ENCODE measurements at places on chromosomes 5 and 9.

DNA sequence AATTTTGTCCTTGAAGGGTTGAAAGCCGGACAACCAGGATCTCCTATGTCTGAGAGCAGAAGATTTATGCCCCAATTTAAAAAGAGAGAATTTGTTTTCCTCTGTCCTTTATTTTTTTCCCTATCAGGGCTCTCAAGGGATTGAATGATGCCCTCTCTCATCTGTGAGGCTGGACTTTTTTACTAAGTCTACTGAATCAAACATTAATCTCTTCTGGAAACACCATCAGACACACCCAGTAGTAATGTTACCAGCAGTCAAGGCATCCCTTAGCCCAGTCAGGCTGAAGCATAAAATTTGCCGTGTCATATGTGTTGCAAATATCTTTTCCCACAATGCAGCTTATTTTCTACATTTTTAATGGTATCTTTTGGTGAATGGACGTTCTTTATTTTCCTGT lies 1497.9 kb downstream of the MAT2B start:
- no peak for DNase-seq

GRCh38 chr9:136112541-136112940 lies 6.1 kb downstream of the TMEM250 start:
- DNase-seq = no peak

- DNase-seq = no peak
These were observed 937 bp downstream of the SVEP1 start for GRCh38 chr9:110578575-110579033.

DNA sequence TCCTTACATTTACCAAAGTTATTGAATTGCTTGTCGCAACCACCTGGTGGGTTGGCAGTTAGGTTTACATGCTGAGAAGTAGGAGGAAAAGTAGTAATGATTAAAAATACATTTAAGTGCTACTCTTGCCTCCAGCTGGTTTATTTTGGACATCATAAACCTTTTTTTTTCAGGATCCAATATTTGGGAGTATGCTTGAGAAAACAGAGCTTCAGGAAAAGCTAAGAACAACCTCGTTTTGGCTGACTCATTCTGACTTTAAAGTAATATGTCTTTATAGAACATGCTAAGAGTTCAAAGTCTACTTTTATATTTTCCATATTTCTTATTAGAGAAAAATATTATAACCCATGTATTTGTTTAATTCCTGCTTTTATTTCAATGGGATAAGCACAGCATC lies 41.7 kb upstream of the BNC2 start:
- DNase-seq = no peak

GRCh38 chr5:54601411-54602230 lies 84.1 kb downstream of the SNX18 start:
- DNase-seq = no peak

GRCh38 chr9:36138496-36138895 lies 2.0 kb downstream of the GLIPR2 start:
- no peak for DNase-seq

DNA sequence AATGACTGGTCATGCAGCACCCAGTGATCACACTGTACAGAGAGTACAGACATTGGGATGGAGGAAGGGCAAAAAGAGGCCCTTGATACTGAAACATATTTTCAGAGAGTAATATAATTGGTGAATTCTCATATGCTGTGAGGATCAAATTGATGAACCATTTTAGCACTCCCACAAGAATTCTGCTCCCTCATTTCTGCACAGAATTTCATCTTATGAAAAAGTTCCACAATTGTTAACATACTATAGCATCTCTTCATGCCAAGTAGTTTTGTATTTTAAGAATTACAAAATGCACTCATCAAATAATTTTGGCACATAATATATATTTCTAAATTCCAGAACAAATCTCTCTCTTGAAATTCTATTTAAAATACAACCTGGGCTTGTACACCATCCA lies 351.2 kb downstream of the PDE4D start:
- DNase-seq = no peak

DNA sequence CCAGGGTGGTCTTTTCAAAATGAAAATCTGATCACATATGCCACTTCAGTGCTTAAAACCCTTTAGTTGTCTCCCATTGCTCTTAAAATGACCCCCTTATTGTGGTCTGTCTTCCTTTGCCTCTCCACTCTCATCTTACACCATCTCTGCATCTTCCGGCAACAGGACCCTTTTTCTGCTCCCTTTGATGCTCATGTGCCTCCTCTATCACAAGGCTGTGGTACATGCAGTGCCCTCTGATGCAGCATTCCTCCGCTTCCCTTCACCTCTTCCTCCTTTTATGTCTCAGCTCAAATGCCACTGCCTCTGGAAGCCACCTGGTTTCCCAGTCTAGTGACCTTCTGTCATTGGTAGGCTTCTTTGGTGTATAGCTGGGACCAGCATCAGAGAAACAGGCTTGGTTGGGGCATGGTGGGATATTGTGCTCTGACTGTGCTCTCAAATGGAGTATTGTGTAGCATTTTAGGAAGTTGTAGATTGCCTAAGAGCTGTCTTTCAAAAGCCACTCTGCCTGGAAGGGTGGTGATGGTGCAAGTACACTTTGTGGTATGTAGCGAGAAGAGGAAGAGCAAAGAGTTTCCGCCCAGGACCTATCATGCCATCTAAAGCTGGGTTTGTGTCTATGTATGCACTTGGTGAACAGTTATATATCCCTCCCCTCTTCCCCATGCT lies 28.1 kb downstream of the ARHGAP26 start:
- no peak for DNase-seq

DNA sequence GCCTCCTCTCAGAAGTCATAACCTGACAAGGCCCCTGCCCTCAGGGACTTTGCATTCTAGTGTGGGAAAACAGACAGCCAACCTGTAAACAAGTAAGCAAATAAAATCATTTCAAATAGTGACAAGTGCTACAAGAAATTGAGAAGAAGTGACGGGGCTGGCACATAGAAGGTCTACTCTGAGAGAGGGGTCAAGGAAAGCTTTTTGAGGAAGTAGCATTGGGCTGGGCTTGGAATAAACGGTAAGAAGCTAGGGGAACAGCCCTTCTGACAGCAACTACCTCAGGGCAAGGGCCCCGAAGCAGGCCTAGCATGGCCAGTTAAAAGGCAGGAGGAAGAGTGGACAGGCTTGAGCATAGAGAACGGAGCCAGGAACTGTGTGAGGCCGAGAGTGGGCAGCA lies 4.8 kb upstream of the SLC2A8 start:
- DNase-seq = no peak

DNA sequence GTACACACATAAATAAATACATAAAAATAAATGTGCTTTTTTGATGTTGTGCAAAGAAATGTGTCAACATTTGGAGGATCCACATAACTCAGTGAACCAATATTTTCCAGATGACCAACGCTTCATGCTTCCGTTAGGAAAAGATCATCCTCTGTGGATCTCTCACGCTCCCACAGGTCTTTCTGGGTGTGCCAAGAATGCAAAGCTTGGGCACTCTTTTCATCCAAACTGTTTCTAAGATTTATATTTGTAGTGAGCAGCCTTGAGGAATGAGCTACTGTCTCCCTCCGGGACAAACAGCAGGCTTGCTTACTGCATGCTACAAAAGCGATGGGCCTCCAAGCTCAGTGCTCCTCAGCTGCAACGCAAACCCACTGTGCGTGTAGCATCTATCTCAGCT lies 46.2 kb upstream of the RUFY1 start:
- DNase-seq = no peak

- DNase-seq = no peak
These were observed 111.1 kb downstream of the WNK2 start for GRCh38 chr9:93295031-93295430.

DNA sequence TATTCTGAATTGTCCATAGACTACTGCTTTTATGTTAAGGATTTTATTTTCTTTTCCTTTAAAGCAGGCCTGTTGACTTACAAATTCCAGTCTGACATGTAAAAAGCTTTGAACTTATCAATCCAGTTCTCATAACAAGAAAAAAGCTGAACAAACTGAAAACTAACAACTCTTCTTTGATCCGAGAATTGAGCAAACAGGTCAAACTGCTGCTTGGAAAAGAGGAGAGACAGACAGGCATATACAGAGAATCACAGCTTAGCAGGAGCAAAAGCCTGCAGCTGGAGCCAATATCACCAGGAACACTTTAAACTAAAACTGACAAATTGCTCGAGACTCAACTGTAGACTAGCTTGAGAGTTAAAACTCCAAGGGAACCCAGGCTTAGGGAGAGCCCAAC lies 85.8 kb downstream of the HINT1 start:
- DNase-seq = no peak

GRCh38 chr5:73792687-73793320 lies 166.8 kb downstream of the ARHGEF28 start:
- DNase-seq = no peak

- no peak for DNase-seq
These were observed 73.1 kb downstream of the DIRAS2 start for GRCh38 chr9:90569511-90569910.

GRCh38 chr5:58013542-58014258 lies 446.2 kb downstream of the PLK2 start:
- no peak for DNase-seq

- DNase-seq = no peak
These were observed 76.0 kb upstream of the RNU6ATAC start for GRCh38 chr9:134240361-134240760.

- DNase-seq = no peak
These were observed 70.7 kb upstream of the TAF1L start for GRCh38 chr9:32706004-32706724.

DNA sequence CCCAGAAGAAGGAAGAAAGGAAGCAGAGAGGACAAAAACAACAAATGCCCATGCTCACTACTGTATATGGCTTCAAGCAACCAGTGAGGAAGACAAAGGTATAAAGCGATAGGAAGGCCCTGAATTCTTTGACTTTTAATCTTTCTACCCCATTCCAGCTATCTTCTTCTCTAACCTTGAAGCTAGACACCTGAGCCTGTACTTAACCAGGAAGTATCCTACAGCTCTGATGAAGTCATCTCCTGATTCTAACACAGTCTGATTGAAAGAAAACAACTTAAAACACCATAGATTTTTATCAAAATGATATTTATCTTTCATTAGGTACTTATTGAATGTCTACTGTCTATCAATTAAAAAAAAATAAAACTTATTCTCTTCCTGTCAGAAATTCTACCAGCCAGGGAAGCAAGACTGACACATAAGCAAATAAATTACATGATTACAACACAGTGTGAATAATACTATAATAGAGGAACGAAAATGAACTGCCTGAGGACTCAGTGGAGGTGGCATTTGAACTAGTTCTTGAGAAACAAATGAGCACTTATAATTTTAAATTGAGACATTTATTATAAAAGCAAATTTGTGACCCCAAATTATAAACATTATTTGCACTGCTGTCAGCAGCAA lies 123.3 kb upstream of the ELL2 start:
- no peak for DNase-seq

DNA sequence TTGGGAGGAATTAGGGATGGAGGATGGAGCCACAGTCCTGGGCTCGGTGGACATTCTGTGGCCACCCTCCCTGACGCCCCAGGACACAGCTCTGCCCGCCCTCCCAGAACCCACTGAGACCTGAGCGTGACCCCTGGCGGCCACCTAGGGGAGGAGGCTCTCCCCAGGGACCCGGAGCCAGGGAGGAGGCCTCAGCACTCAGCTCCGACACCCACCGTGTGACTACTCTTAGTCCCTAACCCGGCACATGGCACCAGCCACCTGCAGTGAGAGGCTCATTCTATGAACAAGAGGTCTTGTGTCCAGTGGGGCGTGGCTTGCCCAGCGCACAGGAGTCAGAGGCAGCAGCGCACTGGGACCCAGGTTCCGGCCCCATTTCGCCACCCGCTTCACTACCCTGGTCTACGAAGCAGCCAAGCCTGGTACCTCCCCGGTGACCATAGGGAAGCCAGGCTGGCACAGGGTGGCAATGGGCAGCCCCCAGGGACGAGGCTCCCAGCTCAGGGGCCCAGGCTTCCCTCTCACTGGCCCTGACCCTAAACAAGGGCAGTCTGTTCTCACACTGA lies 10.2 kb downstream of the SARDH start:
- DNase-seq = no peak

- no peak for DNase-seq
These were observed 50.7 kb upstream of the FKTN start for GRCh38 chr9:105507096-105507790.

DNA sequence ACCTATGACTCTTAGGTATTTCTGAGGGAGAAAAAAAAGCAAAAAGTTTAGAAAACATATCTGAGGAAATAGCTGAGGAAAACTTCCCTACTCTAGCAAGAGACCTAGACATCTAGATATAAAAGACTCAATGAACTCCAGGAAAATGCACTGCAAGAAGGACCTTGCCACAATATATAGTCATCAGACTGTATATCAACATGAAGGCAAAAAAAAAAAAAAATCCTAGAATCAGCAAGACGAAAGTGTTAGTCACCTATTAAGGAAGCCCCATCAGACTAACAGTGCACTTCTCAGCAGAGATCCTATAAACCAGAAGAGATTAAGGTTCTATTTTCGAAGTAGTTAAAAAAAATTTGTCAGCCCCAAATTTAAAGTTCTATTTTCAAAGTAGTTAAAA lies 166.2 kb downstream of the TMEM38B start:
- no peak for DNase-seq

- no peak for DNase-seq
These were observed 17.9 kb downstream of the SLC25A25 start for GRCh38 chr9:128085943-128086342.

GRCh38 chr9:37163299-37163698 lies 42.9 kb downstream of the ZCCHC7 start:
- no peak for DNase-seq

GRCh38 chr5:10724781-10725507 lies 36.1 kb downstream of the DAP start:
- DNase-seq = no peak

DNA sequence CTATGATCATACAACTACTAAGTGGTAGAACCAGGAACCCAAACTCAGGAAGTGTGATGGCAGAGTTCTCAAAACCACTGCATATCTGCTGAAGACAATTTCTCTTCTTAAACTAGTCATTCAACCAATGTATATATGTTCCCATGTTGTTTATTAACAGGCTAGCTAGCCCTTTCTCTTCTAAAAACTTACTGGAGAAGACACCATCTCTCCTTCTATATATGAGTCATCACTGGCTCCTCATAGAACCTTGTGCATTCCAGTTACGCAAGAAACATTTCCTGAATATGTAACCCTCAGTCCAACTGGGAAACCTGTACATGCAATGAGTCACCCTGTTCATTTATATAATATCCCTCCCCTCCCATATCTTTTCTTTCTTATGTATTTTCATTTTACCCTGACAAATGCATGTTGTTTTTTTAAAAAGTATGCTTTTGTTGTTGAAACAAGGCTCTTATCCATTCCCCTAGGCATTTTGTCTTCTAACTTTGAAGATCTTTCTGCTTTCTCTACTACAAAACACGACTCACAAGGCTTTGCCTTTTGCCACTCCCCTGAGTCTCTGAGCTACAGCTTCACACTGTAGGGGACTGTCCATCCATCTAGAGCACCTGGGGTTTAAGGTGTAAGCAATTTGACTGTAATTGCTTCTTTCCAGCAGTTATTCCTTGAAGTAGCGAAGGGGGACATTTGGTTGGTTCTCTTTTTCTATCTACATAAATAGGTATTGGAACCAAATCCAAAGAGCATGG lies 119.5 kb downstream of the ANXA1 start:
- DNase-seq = peak; percentile 31

DNA sequence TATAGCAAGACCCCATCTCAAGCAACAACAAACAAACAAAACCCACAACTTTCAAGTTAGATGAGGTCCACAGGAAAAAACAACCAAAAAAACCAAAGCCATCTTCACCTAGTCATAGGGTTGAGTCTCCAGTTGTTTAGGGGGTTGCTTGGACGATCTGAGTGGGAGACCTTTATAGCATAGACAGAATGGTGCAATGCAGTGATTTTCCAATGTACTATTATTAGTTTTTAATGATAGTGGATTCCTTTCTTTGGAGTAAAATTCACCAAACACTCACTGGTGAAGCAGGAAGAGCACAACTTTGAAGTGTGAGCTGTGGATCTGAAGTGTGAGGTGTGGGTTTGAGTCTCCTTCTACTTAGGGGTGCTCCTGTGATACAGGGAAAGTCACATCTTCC lies 67.0 kb upstream of the KLF9 start:
- DNase-seq = no peak
